Caki2 (cell line): ENCODE measurements at places on chromosomes 3 and 15.

GRCh38 chr3:167162083-167162482 lies 218.0 kb downstream of the ZBBX start:
- no peak for DNase-seq

DNA sequence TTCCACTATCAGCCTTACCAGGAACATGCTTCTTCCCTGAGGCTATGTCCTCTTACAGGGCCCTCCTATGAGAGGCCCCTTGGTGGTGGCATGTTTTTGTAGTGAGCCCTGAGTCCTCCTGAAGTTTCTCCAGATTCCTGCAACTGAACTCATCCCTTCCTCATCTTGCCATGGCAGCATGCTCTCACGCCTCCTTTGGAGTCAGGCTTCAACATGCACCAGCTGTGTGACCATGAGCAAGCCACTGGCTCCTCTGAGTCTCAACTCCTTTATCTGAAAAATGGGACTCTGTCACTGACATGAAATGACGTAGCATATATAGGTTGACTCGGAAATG lies 216.3 kb upstream of the TLE3 start:
- DNase-seq: no peak

- DNase-seq: no peak
Measured at GRCh38 chr3:138331143-138331894, 1.7 kb upstream of the NME9 start.

- peak; percentile 49 for DNase-seq
Measured at GRCh38 chr3:8663177-8664061, 18.8 kb upstream of the SSUH2 start.

GRCh38 chr3:157122116-157122515 lies 37.8 kb downstream of the CCNL1 start:
- peak; percentile 58 for DNase-seq

DNA sequence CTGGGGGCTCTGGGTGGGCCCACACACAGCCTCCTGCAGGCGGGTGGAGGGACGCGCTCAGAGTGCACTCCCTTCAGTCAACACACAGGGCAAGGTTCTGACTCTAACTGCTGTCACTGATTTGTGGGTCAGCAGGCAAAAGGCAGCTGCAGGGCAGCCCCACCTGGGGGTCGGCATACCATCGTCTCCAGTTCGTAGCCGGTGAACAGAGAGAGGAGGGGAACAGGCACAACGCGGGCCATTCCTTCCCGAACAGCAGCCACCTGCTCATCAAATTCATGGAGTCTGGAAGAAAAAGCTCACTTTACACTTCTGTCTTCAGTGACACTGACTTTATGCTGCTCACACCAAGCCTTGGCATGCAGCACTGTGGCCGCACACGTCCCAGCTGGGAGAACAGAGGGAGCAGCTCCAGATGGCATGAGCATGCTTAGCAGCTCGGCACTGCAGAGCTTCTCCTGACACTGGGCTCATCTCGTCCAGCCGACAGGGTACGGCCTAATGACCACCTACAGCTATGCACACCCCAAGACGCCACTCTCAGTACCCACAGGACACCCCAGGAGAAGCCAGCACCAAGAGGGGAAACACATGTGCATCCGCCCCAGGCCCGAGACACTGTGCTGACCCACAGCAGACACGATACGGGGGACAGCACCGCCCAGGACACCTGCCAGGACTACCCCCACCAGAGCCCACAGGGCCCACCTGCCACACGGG lies 14.4 kb upstream of the OCA2 start:
- no peak for DNase-seq

GRCh38 chr3:154384479-154384878 lies 45.5 kb downstream of the GPR149 start:
- no peak for DNase-seq

DNA sequence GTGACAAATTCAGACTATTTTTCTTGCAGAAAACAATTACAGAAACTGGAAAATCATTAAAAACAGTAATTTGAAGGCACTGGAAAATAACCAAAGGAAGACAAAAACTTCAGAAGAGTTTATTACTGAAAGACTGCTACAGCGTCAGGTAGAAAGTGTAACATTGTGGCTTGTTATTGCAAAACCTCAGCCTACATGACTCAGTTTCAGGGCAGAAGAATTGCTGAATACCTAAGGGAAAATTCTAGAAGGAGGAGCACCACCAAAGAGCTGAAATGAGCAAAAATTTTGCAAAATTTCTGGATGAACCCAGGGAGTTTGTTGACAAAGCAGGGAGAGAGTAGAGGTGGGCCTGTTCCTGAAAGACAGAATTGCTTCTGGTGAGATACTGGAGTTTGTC lies 219.6 kb downstream of the C3orf38 start:
- no peak for DNase-seq

DNA sequence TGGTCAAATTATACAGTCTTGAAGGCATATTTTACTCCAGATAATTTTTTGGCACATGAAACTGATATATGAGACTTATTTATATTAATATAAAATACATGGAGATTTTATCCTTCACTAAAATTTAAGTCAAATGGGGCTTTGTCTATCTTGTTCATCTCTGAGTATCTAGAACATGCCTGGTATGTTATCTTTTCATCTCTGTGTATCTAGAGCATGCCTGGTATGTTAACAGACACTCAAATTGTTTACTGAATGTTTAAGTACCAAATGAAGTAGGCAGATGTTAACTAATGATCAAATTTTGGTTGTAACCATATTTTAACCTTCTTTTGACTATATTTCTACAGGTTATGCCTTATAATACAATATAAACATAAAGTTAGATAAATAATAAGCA lies 7.7 kb downstream of the GTF2A2 start:
- DNase-seq: no peak

DNA sequence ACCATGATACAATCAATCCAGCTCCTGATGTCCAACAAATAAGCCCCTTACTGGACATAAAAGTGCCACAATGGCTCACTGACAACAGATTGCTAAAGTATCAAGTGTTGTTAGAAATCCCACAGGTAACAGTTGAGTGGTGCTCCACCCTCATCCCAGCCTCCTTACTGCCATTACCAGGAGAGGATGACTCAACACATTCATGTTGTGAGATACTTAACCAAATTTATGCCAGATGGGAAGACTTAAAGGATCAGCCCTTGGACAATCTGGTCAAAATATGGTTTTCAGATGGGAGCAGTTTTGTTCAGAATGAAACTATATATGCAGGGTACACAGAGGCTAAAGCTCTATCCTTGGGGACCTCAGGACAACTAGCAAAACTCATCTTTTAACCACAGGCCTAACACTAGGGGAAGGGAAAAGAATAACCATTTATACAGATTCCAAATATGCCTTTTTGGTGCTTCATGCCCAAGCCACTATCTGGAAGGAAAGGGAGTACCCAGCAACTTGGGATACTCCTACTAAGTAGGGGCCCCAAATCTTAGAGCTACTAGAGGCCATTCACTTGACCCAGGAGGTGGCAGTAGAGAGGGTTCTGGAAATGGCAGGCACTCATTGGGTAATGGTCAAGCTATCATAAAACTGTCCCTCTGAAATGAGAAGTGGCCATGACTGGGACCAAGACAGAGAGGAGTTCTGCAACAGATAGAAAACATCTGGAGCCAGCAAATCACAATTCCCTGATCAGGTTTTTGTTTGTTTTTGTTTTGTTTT lies 6.9 kb upstream of the ZNF662 start:
- no peak for DNase-seq

- DNase-seq: no peak
Measured at GRCh38 chr3:196186651-196187573, 24.3 kb downstream of the ZDHHC19 start.

GRCh38 chr15:66901336-66902100 lies 163.9 kb upstream of the SMAD3 start:
- no peak for DNase-seq

- no peak for DNase-seq
Measured at GRCh38 chr3:27686642-27687041, 35.5 kb downstream of the EOMES start.

DNA sequence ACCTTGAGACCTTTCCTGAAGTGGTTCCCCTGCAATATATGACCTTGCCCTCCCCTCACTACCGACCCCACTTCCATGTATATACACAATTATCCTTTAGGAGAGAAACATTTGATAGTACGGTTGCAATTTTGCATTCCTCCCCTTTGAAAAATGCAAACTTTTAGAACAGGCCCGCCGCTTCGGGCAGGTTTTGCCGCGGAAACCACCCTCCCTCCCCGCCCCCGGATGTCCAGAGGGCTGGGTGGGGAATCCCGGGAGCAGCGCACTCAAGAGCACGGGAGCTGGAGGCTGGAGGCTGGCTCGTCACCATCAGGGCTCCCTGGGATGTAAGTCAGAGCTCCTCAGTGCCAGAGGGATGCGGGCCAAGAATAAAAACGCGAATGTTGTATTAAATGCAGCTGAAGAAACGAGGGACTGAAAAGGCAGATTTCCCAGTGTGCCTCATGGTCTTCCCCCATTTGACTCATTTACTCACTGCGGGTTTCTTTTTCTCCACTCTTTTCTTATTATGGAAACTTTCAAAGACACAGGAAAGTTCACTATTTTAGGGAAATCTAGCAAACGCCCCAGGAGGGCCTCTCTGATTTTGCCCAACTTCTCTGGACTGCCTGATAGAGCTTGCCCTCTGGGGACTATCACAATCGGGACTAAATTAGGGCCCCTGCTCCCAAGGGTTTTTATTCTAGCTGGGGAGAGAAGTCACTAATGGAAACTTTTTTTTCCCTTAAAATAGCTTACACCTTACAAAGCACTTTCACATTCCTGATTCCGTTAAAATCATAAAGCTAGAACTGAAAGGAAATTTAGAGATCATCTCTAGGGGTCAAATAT lies 2.9 kb upstream of the USP3 start:
- DNase-seq: peak; percentile 73

DNA sequence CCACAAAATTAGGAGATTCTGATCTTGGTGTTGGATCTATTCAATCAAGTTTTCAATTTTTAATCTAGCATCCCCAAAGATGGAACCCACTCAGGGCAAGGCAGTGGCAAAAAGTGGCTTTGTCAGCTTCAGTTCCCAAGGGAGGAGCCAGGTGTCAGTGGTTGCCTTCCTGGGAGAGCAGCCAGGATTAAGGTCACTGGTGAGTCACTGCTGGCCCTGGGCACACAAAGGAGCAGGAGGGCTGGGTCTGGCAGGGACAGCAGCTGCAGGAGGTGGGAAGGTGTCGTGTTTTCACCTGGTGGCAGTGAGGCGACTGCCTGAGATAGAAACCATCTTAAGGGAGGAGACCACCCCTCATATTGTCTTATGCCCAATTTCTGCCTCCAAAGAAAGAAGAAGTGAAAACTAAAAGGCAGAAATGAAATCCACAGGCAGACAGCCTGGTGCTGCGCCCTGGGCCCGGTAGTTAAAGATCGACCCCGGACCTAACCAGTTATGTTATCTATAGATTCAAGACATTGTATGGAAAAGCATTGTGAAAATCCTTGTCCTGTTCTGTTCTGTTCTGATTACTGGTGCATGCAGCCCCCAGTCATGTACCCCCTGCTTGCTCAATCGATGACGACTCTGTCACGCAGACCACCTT lies 5.9 kb upstream of the KLHL25 start:
- DNase-seq: peak; percentile 67

DNA sequence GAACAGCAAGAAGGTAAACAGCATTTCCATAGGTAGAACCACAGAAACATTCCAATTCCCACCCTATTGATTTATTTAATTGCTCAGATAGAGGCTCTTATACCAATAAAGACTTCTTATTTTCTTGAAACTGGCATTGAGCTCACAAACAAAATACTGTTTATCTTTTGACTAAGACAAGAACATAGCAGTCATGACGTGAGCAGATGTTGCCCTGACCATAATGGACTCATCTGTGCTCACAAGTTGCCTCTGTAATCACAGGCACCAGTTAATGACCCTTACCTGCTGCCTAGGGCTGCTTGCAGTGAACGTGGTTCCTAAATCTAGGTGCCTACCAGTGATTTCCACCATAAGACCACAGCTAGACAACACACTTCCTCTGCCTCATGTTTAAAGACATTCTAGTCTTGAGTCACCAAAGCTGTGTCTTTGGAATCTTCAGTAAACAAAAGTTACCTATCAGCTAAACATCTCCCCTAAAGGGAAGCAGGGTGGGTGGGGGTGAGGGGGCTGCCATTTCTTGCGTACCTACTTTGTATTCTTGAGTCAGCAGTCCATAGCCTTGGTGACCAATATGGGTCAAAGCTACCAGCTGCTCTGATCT lies 2.1 kb downstream of the FYCO1 start:
- DNase-seq: no peak

DNA sequence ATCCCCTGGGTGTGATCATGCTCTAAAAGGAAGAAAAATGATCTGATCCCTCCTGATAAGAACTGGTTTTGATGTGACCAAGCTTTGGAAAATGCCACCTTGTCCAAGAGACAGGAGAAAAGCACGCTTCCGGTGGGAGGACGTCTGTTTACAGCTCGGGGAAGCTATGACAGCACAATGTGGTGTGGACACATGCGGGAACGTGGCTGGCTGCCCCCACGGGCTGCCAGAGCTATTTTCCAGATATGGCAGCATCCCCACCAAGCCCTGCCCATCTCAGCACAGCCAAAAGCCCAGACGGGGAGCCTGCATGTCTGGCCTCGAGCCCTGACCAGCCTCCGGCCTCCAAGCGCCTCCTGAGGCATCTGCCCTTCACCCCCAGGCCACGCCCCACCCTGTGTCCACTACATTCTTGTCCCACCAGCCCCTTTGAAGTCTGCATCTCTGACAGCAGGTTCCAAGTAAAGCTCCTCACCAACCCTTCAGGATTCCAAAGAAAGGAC lies 63.2 kb upstream of the HRH1 start:
- DNase-seq: no peak

- no peak for DNase-seq
Measured at GRCh38 chr3:23964537-23965235, 19.6 kb downstream of the NR1D2 start.

DNA sequence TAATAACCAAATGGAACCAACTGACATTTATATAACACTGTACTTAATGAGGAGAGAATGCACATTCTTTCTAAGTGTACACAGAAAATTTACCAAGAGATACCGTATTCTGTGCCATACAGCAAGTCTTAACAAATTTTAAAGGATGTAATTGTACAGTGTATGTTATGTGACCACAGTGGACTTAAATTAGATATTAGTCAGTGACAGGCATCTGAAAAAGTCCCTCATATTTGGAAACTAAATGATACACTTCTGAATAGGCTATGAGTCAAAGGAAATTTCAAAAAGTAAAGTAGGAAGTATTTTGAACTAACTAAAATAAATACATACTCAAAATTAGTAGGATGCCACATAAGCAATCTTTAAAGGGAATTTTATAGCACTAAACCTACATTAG lies 59.6 kb upstream of the P3H2 start:
- no peak for DNase-seq

DNA sequence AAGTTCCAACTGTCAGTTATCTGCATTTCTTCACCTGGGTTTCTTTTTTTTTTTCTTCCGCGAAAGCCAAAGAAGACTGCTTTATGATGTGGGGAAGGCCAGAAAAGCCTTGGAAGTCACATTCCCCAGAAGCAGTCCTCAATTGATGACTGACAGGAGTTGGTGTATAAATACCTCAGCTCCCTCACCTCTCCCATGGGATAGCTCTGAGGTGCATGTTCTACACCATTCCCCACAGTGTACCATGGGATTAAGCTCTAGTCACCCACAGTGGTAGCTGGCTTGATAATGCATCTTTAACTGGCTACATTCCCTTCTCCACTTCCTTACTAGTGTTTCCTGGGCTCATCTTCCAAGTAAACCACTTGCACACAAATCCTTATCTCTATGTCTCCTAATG lies 30.5 kb downstream of the DPH3 start:
- no peak for DNase-seq
